ENCODE measurements at places on chromosomes 5 and 9. TPM values are rescaled to one million over a fixed set of nuclear protein-coding genes. Genes with fewer than 3 reads are reported as not detected.

The CDC20B gene
- not detected for total RNA-seq

The ISCA1 gene
- 24.1 TPM for total RNA-seq

The GABRA6 gene
- total RNA-seq = not detected

The HACD4 gene
- total RNA-seq = 3.2 TPM

The SGTB gene
- 23.2 TPM for total RNA-seq

The LHX6 gene
- 13.8 TPM for total RNA-seq

The CDHR2 gene
- not detected for total RNA-seq

The CDH18 gene
- total RNA-seq = not detected

The LURAP1L gene
- 25.1 TPM for total RNA-seq

The SPINK13 gene
- total RNA-seq = not detected

The SLC34A3 gene
- not detected for total RNA-seq

The PCSK1 gene
- total RNA-seq = 7.7 TPM

DNA sequence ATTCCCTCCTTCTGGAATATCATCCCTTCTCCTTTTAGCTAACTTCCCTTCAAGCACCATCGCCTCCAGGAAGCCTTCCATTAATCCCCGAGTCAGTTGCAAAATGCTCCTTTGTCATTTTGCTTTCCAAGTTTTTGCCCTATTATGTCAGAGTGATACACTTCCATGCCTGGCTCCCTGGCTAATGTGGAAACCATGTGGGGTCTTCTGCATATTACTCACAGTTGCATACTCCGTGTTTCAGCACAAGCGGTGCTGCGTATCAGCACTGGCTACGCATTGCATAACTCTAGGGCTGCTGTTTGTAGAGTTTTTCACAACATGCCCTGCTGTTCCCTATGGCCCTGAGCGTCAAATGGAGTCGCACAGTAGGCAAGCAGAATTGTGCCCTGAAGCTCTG is 1.9 kb downstream of the TEX53 start:
- no peak for DNase-seq
- no peak overlapping the region for H3K4me3 ChIP-seq
- no peak overlapping the region for H3K27ac ChIP-seq
- H3K36me3 ChIP-seq = no peaks in the 10 kb centered on the region

- H3K4me1 ChIP-seq = peaks cover 1% of the 10 kb centered on the region
- no peaks in the 10 kb centered on the region for H3K27me3 ChIP-seq
- no peaks in the 10 kb centered on the region for H3K36me3 ChIP-seq
- no peak for DNase-seq
- H3K4me3 ChIP-seq = no peak overlapping the region
Observed at GRCh38 chr5:157630341-157630740, 21.9 kb downstream of the SOX30 start.

GRCh38 chr5:59401637-59402036 is 491.9 kb downstream of the PDE4D start:
- H3K4me1 ChIP-seq = no peaks in the 10 kb centered on the region
- no peak overlapping the region for H3K4me3 ChIP-seq
- no peaks in the 10 kb centered on the region for H3K27me3 ChIP-seq
- H3K36me3 ChIP-seq = no peaks in the 10 kb centered on the region

GRCh38 chr5:160565376-160565775 is 143.7 kb downstream of the PTTG1 start:
- no peak for DNase-seq
- no peaks in the 10 kb centered on the region for H3K36me3 ChIP-seq
- H3K4me3 ChIP-seq = no peak overlapping the region

GRCh38 chr9:137431416-137431931 is 8.3 kb downstream of the NOXA1 start:
- no peak overlapping the region for H3K4me3 ChIP-seq
- H3K27me3 ChIP-seq = no peaks in the 10 kb centered on the region
- no peak overlapping the region for H3K27ac ChIP-seq
- H3K36me3 ChIP-seq = no peaks in the 10 kb centered on the region
- peak; percentile 40 for DNase-seq

- no peaks in the 10 kb centered on the region for H3K36me3 ChIP-seq
- H3K27me3 ChIP-seq = no peaks in the 10 kb centered on the region
- H3K4me3 ChIP-seq = no peak overlapping the region
- no peaks in the 10 kb centered on the region for H3K4me1 ChIP-seq
- no peak for DNase-seq
Observed at GRCh38 chr5:157598350-157598936, 22.9 kb upstream of the ADAM19 start.

GRCh38 chr9:96149533-96150280 is 152.3 kb downstream of the HSD17B3 start:
- DNase-seq = peak; percentile 33
- H3K36me3 ChIP-seq = no peaks in the 10 kb centered on the region
- H3K27me3 ChIP-seq = no peaks in the 10 kb centered on the region

DNA sequence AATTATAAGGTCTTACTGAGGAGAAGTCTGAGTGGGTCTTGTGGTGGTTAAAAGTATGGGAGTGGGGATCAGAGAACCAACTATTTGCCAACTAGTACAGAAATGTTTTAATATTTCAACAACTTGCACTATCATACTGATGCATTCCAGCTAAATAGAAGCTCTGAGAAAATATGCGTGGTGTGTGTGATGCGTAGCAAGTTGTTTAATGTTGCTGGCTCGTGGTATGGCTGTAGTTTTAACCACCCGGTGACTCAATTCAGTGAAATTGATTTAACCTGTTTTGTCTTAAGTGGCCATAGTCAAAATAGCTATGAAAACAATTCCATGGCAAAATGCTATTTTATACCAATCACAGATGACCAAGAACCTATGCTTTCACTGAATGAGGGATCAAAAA is 176.5 kb upstream of the SLC24A2 start:
- DNase-seq = no peak
- no peaks in the 10 kb centered on the region for H3K36me3 ChIP-seq
- no peaks in the 10 kb centered on the region for H3K4me1 ChIP-seq
- no peak overlapping the region for H3K27ac ChIP-seq
- peaks cover 2% of the 10 kb centered on the region for H3K27me3 ChIP-seq
- no peak overlapping the region for H3K4me3 ChIP-seq

DNA sequence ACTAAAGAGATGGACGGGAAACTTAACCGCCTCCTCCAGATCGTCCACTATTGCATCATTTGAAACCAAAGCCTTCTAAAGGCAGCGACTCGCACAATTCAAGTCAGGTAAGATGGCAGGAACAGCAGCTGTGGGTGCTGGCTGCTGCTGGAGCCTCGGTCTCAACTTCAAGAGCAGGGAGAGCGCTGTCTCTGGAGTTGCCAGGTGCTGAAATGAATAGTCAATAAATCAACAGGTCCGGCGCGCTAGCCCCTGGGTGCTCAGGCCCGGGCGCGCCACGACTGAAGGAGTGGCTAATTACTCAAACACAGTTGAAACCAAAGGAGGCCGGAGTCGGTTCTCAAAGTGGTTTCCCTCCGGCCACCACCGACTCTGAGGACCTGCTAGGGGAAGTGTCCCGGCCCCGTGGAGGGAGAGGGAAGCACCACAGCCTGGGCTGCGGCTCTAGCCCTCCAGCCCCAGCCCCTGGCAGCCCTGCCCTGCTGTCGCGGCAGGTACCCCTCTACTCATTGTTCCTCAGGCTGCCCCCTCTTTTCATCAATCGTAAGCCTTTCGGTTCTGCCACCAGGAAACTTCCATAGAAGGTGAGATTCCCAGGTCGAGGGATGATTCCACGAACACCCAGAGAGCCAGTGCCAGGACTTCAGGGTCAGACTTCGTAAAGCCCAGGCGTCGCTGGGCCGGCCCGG is 804 bp downstream of the TTC39B start:
- DNase-seq = peak; percentile 88
- no peaks in the 10 kb centered on the region for H3K27me3 ChIP-seq
- no peaks in the 10 kb centered on the region for H3K36me3 ChIP-seq
- H3K4me3 ChIP-seq = peak overlapping the region; percentile 80

- no peak overlapping the region for H3K4me3 ChIP-seq
- DNase-seq = no peak
- H3K4me1 ChIP-seq = no peaks in the 10 kb centered on the region
Observed at GRCh38 chr5:31757806-31758205, 118.9 kb downstream of the PDZD2 start.

- H3K27ac ChIP-seq = no peak overlapping the region
- H3K27me3 ChIP-seq = no peaks in the 10 kb centered on the region
- no peaks in the 10 kb centered on the region for H3K36me3 ChIP-seq
- no peak for DNase-seq
- H3K4me3 ChIP-seq = no peak overlapping the region
- no peaks in the 10 kb centered on the region for H3K4me1 ChIP-seq
Observed at GRCh38 chr5:54867310-54867944, 118.0 kb downstream of the ESM1 start.

DNA sequence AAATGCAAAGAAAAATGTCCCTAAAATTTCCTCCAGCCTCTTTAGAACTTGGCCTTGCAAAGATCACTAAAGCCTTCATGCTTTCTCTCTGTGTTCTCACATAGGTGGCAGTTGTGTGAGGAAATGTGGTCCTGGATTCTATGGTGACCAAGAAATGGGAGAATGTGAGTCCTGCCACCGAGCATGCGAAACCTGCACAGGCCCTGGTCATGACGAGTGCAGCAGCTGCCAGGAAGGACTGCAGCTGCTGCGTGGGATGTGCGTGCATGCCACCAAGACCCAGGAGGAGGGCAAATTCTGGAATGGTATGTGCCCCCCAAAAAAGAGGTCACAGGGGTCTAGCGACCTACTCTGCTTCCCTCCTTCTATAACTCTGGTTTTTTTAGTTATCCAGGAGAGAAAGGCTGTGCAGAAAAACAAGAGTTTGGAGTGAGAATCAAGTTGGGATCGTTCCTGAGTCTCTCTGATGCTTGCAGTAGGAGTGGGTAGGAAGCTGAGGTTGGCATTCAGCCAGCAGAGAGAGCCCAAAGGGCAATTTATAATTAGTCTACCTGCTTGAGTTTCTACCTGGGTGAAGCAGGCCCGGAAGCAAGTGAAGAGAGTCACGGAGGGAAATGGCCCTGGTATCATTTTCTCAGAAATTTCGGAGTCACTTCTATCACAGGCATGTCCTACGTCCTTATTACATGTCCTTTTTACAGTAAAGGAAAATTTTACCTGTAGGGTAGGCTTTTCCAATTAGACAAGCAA is 97.5 kb downstream of the RFK start:
- H3K4me3 ChIP-seq = no peak overlapping the region
- no peaks in the 10 kb centered on the region for H3K36me3 ChIP-seq
- no peaks in the 10 kb centered on the region for H3K4me1 ChIP-seq
- H3K27ac ChIP-seq = no peak overlapping the region
- H3K27me3 ChIP-seq = no peaks in the 10 kb centered on the region
- DNase-seq = no peak

DNA sequence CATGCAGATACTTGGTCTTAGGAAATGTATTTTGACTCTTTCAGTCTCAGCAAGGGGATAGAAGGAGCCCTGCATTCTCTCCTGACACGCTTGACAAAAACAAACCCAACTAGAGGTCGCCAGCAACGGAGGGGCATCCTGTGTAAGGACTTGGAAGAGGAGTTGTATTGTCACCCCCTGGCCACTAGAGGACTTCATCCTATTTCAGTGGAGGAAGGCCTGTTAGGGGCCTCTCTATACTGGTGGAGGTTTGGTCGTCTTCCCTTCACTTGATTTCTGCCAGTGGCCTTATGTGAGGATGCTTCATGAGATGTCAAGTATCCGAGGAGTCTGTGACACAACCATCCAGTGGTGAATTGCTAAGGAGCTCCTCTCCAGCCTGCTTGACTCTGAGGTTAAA is 122.8 kb upstream of the STC2 start:
- DNase-seq = no peak
- H3K27me3 ChIP-seq = no peaks in the 10 kb centered on the region
- no peaks in the 10 kb centered on the region for H3K4me1 ChIP-seq
- no peak overlapping the region for H3K4me3 ChIP-seq
- no peaks in the 10 kb centered on the region for H3K36me3 ChIP-seq

DNA sequence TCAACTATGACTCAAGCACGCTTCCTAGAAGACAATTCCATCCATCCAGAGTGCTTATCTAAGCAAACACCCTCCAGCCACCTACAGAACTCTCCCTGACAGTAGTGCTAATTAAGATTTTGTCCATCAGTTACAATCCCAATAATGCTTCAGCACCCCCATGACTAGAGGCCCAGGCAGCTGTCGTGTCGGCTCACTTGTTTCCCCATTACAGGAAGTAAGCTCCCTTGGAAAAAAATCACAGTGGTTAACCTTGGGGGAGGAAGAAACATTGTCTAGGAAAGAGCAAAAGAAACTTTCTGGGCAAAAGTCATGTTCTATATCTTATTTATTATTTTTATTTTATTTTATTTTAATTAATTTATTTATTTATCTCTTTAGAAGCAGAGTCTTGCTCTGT is 108.8 kb upstream of the LPAR1 start:
- H3K4me3 ChIP-seq = no peak overlapping the region
- H3K27me3 ChIP-seq = no peaks in the 10 kb centered on the region
- no peaks in the 10 kb centered on the region for H3K4me1 ChIP-seq
- no peaks in the 10 kb centered on the region for H3K36me3 ChIP-seq
- no peak for DNase-seq

Measured in aorta (tissue), 5 donors.